Activated CD8-positive, alpha-beta T cell treated with anti-CD3 and anti-CD28 coated beads for 36 hours (primary cell): ENCODE measurements at places on chromosomes 7 and 10. TPM values are rescaled to one million over a fixed set of nuclear protein-coding genes. Genes with fewer than 3 reads are reported as not detected.

The MICALL2 gene
- total RNA-seq = 4.2 TPM

The AKR1C3 gene
- total RNA-seq = not detected

The IDI2 gene
- not detected for total RNA-seq

The KLLN gene
- 0.43 TPM for total RNA-seq

The AOAH gene
- 17.1 TPM for total RNA-seq

The IKZF5 gene
- total RNA-seq = 15.2 TPM

The ZCCHC24 gene
- 1.7 TPM for total RNA-seq

The SPDYE6 gene
- not detected for total RNA-seq

The SMKR1 gene
- total RNA-seq = 2.6 TPM

The ATG9B gene
- 14.0 TPM for total RNA-seq

The PLEKHS1 gene
- not detected for total RNA-seq

The SFRP5 gene
- 0.60 TPM for total RNA-seq

DNA sequence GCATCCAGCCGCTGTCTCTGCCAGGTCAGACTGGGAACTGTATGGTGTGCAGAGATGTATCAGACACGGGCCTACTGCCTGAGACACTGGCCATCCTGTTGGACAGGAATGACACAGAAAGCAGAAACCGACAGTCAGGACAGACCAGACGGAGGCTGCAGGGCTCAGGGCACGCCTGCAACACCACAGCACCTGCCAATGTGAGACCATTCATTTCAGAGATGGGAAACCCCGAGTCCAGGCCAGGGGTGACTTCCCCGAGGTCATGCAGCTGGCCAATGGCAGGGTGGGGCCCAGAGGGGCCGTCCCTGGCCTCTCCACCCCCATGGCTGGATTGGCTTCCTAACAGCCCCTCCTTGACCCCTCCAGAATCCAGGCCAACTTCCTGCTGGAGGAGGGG lies 34.7 kb downstream of the GRID1 start:
- DNase-seq = no peak
- peaks cover 2% of the 10 kb centered on the region for H3K27me3 ChIP-seq
- H3K27ac ChIP-seq = no peak overlapping the region
- no peaks in the 10 kb centered on the region for H3K36me3 ChIP-seq
- H3K4me1 ChIP-seq = no peaks in the 10 kb centered on the region

DNA sequence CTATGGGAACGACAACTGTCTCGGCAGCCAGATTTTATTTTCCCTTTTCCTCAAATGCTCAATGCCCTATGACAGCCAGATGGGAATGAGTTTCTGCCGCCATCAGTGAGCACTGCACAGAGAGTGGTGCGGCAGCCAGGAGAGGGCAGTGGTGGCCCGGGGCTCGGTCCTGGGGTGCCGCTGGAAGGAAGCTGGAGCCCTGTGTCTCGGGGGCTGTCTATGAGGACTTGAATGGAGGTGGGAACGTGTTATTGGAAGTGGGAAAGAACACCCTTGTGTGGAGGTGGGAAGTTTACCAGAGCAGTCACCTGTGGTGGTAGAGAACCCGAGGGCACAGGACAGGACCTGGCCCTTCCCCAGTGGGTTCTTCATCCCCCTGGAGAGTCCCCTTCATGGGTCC lies 35.8 kb downstream of the JAKMIP3 start:
- H3K36me3 ChIP-seq = no peaks in the 10 kb centered on the region
- no peaks in the 10 kb centered on the region for H3K4me1 ChIP-seq
- no peak for DNase-seq
- H3K27me3 ChIP-seq = peaks cover 4% of the 10 kb centered on the region
- no peak overlapping the region for H3K4me3 ChIP-seq

DNA sequence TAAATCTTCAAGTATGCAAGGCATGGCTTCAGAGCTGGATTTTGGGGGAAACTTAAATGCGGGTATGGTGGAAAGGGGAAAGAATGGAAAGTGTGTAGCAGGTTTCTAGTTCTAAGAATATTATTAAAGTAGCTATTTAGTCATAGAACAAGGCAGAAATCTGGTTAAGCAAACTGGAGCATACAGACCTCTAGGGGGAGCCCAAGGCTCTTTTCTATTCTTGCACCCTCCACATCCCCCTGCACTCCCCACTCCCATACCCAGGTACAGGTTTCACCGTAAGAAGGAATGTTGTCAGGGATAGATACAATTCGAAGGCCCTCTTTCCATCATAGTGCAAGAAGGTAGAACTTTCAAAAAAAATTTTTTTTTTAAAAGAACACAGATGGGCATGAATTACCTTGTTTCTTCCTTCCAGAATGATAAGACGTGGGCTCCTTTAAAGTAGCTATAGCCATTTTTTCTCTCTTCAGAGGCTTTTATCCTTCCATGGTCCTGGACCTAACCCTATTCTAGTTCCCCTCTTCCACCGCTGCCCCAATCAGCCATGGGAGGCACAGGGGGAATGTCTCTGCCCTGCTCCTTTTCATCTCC lies 41.5 kb upstream of the SMIM30 start:
- DNase-seq = peak; percentile 13
- H3K4me1 ChIP-seq = no peaks in the 10 kb centered on the region
- no peaks in the 10 kb centered on the region for H3K36me3 ChIP-seq
- peaks cover 8% of the 10 kb centered on the region for H3K27me3 ChIP-seq
- no peak overlapping the region for H3K4me3 ChIP-seq

DNA sequence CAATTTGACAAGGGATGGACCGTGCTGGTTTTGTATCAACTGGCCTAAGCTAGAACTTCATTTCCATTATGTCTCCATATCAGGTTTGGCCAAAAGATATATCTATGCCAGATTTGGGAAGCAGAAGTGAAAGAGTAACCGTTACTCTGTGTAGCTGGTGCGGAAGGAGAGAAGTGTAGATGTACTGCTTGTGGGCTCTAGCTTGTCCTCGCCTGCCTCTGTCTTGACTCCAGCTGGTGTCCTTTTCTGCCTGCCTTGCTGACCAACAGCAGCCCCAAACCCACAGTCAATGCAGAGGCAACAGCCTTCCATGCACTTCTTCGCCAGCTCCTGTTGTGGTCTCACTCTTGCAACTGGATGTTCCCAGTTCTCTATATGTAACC lies 128.5 kb downstream of the KIF20B start:
- no peak for DNase-seq
- H3K4me3 ChIP-seq = no peak overlapping the region
- no peak overlapping the region for H3K27ac ChIP-seq

DNA sequence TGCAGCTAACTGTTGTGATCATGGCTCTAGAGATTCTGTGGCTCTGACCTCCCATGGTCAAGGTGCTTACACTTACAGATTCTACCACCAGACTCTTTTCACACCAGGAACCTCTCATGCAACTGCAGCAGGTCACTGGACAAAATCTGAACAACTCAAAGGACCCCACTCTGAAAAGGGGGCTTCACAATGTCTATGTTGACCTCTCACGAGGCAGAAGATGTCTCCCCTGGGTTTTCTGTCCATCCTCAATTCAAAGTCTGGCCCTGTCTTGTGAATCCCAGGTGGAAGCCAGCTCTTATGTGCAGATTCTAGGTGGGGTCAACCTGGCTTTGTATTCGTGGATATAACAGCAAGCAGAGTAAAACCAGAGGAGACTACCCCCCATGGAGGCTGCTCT lies 118.6 kb upstream of the ZNF479 start:
- H3K27me3 ChIP-seq = no peaks in the 10 kb centered on the region
- DNase-seq = no peak
- no peak overlapping the region for H3K4me3 ChIP-seq

DNA sequence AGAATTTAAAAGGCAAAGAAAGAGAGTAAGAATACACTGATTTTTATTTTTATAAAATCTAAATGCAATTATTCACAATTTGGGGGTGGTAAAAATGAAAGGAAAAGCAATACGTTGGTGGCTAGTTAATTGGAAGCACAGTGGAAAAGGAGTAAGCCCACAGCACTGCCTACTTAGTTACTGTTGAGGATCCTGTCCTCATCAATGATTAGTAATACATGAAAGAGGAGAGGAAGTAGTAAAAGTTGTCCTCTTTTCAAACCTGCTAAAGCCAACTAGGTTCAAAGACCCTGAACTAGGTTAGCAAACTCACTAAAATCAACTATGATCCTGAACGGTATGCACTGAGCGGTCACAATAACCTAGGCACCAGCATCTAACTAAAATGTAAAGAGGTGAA lies 52.7 kb upstream of the LRRN3 start:
- no peaks in the 10 kb centered on the region for H3K36me3 ChIP-seq
- H3K4me1 ChIP-seq = peaks cover 30% of the 10 kb centered on the region
- H3K27ac ChIP-seq = no peak overlapping the region
- no peak for DNase-seq

DNA sequence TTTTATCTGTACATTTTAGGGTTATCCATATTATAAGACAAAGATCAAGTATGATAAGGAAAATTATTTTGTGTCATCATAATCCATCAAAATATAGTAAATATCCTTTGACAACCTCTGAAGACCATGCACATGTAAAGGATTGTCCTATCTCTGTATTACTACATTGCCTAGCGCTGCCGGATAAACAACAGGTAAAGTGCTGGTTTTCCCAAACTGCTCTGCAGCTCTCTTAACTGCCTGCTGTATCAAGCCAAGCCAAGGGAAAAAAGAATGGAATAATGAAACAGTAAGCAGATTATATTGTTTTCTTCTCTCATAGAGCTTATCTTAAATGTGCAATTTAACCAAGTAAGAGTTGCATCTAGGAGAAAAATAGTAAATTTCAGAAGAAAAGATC lies 70.8 kb downstream of the PTF1A start:
- H3K36me3 ChIP-seq = no peaks in the 10 kb centered on the region
- no peak overlapping the region for H3K27ac ChIP-seq

- H3K27me3 ChIP-seq = no peaks in the 10 kb centered on the region
- no peak for DNase-seq
- peaks cover 51% of the 10 kb centered on the region for H3K4me1 ChIP-seq
- H3K36me3 ChIP-seq = peaks cover 27% of the 10 kb centered on the region
- H3K4me3 ChIP-seq = no peak overlapping the region
- no peak overlapping the region for H3K27ac ChIP-seq
These were observed 26.4 kb downstream of the RAB18 start for GRCh38 chr10:27530477-27530876.

GRCh38 chr7:93231259-93231658 lies 907 bp upstream of the VPS50 start:
- no peak for DNase-seq
- H3K4me3 ChIP-seq = peak overlapping the region; percentile 95
- H3K27me3 ChIP-seq = no peaks in the 10 kb centered on the region
- H3K4me1 ChIP-seq = peaks cover 6% of the 10 kb centered on the region
- no peaks in the 10 kb centered on the region for H3K36me3 ChIP-seq

- H3K4me1 ChIP-seq = peaks cover 41% of the 10 kb centered on the region
- no peaks in the 10 kb centered on the region for H3K36me3 ChIP-seq
- H3K4me3 ChIP-seq = no peak overlapping the region
- no peak overlapping the region for H3K27ac ChIP-seq
- H3K27me3 ChIP-seq = no peaks in the 10 kb centered on the region
- DNase-seq = no peak
These were observed 28.6 kb downstream of the PIK3AP1 start for GRCh38 chr10:96691761-96692160.

DNA sequence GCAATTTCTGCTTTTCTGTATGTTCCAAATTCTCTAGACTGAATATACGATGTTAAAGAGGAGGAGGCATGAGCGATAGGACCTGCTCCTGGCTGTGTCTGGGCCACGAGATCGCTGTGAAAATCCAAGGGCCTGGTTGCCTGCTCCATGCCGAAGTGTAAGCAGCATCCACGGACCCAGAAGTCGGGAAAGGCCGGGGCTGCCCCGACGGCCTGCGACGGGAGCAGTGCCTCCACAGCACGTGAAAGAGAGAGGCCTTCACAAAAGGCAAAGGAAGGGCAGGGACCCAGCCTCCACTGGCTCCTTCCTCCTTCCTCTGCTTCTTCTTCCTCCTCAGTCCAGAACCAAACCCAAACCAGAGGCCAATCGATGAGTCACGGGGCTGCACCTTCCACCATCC lies 122.9 kb upstream of the MGMT start:
- H3K27ac ChIP-seq = no peak overlapping the region
- no peaks in the 10 kb centered on the region for H3K36me3 ChIP-seq
- no peaks in the 10 kb centered on the region for H3K4me1 ChIP-seq
- H3K27me3 ChIP-seq = no peaks in the 10 kb centered on the region
- no peak for DNase-seq
- no peak overlapping the region for H3K4me3 ChIP-seq

DNA sequence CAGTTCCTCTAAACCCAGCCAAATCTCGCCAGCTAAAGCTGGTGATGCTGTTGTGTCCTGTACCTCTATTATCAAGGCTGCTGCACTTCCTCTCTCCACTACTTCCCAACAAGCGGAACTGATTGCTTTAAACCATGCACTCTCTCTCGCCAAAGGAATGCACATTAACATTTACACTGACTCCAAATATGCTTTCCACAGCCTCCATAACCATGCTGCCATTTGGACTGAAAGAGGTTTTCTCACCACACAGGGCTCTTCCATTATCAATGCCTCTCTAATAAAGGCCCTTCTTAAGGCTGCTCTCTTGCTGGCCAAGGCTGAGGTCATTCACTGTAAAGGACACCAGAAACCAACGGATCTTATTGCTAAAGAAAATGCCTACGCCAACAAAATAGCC lies 11.4 kb upstream of the LRRC61 start:
- DNase-seq = no peak
- no peaks in the 10 kb centered on the region for H3K36me3 ChIP-seq
- no peak overlapping the region for H3K4me3 ChIP-seq
- H3K4me1 ChIP-seq = peaks cover 4% of the 10 kb centered on the region
- H3K27me3 ChIP-seq = no peaks in the 10 kb centered on the region

- no peaks in the 10 kb centered on the region for H3K36me3 ChIP-seq
- H3K27ac ChIP-seq = no peak overlapping the region
- H3K4me1 ChIP-seq = no peaks in the 10 kb centered on the region
- H3K4me3 ChIP-seq = no peak overlapping the region
- H3K27me3 ChIP-seq = no peaks in the 10 kb centered on the region
These were observed 737.4 kb downstream of the TNS3 start for GRCh38 chr7:46844486-46844885.

GRCh38 chr10:28396331-28396730 lies 93.5 kb upstream of the MPP7 start:
- peaks cover 2% of the 10 kb centered on the region for H3K27me3 ChIP-seq
- H3K36me3 ChIP-seq = no peaks in the 10 kb centered on the region
- no peak overlapping the region for H3K4me3 ChIP-seq
- peaks cover 4% of the 10 kb centered on the region for H3K4me1 ChIP-seq
- DNase-seq = no peak

DNA sequence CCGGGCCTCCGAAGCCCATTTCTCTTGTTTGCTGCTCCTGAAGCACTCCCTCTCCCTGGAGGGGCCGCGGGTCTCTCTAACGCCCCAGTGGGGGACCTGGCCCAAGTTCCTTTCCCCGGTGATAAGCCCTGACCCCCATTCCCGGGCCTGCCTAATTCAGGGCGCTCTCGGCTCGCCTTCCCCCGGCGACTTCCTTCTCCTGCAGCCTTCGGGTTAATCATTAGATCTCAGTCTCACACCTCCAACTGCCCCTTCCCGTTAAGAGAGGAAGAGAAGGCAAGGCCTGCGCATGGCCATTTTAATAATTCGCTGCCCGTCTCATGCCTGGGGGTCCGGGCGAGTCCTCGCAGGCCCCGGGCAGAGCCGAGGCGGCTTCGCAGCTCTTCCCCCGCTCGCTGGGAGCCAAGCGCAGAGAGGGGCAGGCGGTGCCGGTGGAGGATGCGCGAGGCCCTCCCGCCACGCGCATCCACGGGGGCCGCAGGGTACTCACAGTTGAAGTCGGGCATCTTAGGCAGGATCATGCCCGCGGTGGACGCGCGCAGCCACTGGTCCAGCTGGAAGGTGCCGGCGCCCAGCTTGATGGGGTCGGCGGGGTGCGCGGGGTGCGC lies 1.2 kb downstream of the MNX1 start:
- peak overlapping the region; percentile 16 for H3K4me3 ChIP-seq
- peaks cover 75% of the 10 kb centered on the region for H3K27me3 ChIP-seq
- H3K4me1 ChIP-seq = peaks cover 16% of the 10 kb centered on the region
- DNase-seq = no peak
- H3K27ac ChIP-seq = no peak overlapping the region
- no peaks in the 10 kb centered on the region for H3K36me3 ChIP-seq
